ENCODE measurements at places on chromosomes 4 and X.

- DNase-seq = no peak
Measured at GRCh38 chr4:8652181-8653078, 59.9 kb downstream of the CPZ start.

DNA sequence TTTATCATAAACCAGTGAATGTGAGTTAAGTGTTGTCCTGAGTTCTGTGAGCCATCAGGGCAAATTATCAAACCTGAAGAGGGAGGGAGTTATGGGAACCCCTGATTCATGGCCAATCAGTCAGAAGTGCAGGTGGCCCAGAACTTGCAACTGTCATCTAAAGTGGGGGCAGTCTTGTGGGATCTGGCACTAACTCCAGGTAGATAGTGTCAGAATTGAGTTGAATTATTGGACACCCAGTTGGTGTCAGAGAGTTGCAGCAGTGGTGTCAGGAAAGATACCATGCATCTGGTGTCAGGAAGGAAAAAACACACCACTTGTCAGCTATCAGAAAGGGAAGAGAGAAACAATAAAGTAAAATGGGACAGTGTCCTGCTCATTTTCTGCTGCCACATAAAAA is 8.4 kb downstream of the CORIN start:
- DNase-seq = no peak

- DNase-seq = no peak
Measured at GRCh38 chrX:86455495-86455894, 307.2 kb downstream of the DACH2 start.

DNA sequence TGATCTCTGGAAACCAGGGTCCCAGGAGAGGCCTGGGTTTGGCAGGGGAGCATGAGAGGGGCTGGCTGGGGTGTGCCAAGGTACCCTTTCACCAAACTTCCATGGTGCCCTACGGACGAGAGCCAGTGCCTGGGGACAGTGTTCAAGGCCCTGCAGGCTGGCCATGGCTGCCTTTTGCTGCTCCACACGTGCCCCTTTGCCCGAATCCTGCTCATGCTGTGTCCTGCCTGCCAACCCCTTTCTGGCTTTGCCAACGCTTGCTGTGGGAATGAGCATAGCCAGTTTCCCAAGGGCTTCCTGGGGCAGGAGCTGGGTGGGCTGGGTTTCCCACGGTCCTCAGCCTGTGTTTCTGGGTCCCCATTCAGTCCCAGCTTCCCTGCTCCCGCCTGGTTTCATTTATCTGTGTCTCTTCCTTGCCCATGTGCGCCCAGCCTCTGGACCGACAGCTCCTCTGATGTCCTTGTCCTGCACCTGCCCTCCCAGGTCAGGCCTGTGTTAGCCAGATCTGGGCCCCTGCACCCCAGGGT is 17.3 kb downstream of the CPZ start:
- DNase-seq = no peak

GRCh38 chrX:24396931-24397279 is 36.5 kb downstream of the SUPT20HL1 start:
- no peak for DNase-seq

- DNase-seq = no peak
Measured at GRCh38 chr4:99144070-99144469, at the start of gene ADH4. Gene ADH4, minus strand, starts transcription at chr4:99144297. Its CDS starts 75 bp downstream, at chr4:99144222.

DNA sequence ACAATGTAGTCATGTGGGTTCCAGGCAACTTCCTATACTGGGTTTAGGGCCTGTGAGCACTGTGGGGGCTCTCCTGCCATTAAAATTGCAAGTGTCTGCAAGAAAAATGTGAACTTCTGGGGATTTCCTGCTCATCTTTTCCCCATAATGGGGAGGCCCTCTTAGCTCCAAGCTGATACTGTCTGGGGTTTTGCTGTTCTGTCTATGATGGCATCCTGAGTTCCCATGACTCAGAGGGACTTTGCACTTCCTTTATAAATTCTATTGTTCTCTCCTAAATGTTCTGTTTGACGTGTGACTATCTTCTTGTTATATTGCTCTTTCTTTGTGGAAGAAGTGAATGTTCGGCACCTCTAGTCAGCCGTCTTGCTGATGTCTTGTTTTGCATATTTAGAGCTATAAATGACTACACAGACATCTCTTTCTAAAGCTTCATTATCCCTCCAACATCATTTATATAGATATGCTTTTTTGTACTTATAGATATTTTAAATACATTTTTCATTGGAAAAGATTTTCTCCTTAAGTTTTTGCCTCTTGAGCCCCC is 465.8 kb downstream of the NAF1 start:
- DNase-seq = no peak

Measured in NCI-H187 (cell line).